ENCODE measurements at places on chromosomes 1 and 21. TPM values are rescaled to one million over a fixed set of nuclear protein-coding genes. Genes with fewer than 3 reads are reported as not detected.
A peak's percentile ranks its signal among the peaks of the same experiment; 100 is the strongest.

- DNase-seq = peak; percentile 79
- H3K36me3 ChIP-seq = no peaks in the 10 kb centered on the region
- peaks cover 39% of the 10 kb centered on the region for H3K27me3 ChIP-seq
- H3K4me3 ChIP-seq = peak overlapping the region; percentile 42
- H3K27ac ChIP-seq = no peak overlapping the region
Measured at GRCh38 chr1:156892190-156893047, 1.1 kb upstream of the PEAR1 start.

- no peak for DNase-seq
- no peaks in the 10 kb centered on the region for H3K36me3 ChIP-seq
- no peak overlapping the region for H3K27ac ChIP-seq
- no peaks in the 10 kb centered on the region for H3K4me1 ChIP-seq
- H3K27me3 ChIP-seq = no peaks in the 10 kb centered on the region
- H3K4me3 ChIP-seq = no peak overlapping the region
Measured at GRCh38 chr21:28110074-28110473, 882.6 kb downstream of the LTN1 start.

GRCh38 chr1:183580281-183580682 is 10.0 kb downstream of the NCF2 start:
- H3K27me3 ChIP-seq = no peaks in the 10 kb centered on the region
- no peak for DNase-seq
- no peak overlapping the region for H3K4me3 ChIP-seq
- no peak overlapping the region for H3K27ac ChIP-seq
- no peaks in the 10 kb centered on the region for H3K36me3 ChIP-seq

DNA sequence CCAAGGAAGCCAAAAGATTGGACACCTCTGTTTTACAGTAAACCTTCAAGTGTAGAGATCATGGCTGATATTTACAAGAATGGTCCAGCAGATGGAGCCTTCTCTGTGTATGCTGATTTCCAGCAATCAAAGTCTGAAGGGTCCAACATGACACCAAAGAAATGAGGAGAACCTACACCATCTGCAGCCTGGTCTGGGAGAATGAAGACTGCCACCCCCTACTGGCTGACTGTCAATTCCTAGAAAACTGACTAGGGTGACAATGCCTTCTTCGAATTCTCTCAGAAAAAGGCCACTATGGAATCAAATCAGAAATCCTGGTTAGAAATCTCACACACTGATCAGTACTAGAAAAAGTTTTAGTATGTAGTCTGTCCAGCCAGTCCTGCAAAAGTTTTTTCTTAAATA is 83.3 kb downstream of the CDC42BPA start:
- peaks cover 4% of the 10 kb centered on the region for H3K27me3 ChIP-seq
- no peak overlapping the region for H3K4me3 ChIP-seq
- no peak overlapping the region for H3K27ac ChIP-seq
- no peak for DNase-seq

DNA sequence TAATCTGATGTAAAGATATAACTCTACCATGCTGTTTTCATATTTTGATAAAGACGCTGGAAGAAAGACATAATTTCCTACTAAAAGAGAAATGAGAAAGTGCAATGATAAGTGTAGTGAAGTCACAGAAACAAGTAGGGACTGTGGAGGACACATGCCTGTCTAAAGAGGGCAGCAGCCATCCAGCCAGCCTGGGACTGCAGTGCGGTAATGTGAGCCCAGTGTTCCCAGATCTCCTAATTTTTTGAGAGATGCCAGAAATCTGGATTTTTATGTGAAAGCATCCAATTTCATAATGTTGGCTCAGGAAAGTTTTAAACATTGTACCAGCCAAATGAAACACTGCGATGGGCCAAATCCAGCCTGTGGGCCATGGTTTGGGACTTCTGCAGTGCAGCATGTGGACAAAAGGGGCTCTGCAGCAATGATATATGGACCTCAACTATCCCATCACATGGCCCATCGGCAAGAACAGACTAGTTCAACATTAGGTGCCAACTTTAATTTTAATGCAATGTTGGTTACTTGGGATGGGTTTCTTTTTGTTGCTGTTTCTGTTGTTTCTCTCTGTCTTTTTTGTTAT is 329.5 kb downstream of the LTN1 start:
- no peaks in the 10 kb centered on the region for H3K4me1 ChIP-seq
- H3K4me3 ChIP-seq = no peak overlapping the region
- no peak overlapping the region for H3K27ac ChIP-seq
- no peak for DNase-seq
- no peaks in the 10 kb centered on the region for H3K27me3 ChIP-seq

Gene KRTAP19-3
- not detected for total RNA-seq
